Left cardiac atrium (tissue), 4 donors: ENCODE measurements at places on chromosomes 7 and 10. TPM values are rescaled to one million over a fixed set of nuclear protein-coding genes. Genes with fewer than 3 reads are reported as not detected.

DNA sequence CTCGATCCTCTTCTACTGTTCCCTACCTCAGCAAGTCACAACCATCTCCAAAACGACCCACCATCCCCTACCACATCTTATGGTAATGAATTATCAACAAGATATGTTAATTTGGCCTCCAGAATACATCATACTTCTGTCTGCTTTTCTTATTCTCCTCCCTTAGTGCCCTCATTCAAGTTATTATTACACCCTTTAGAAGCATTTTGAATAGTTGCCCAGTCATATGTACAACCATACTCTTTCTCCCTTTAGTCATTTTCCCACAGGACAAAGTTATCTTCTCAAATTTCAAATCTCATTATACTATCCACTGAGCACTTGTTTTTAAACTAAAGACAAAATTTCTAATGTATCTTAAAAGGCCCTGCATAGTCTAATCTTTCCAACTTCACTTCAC lies 71.0 kb downstream of the GNAT3 start:
- no peak for DNase-seq

Gene PON1
- total RNA-seq: not detected

GRCh38 chr10:7003831-7004395 lies 406.9 kb downstream of the SFMBT2 start:
- DNase-seq: no peak

DNA sequence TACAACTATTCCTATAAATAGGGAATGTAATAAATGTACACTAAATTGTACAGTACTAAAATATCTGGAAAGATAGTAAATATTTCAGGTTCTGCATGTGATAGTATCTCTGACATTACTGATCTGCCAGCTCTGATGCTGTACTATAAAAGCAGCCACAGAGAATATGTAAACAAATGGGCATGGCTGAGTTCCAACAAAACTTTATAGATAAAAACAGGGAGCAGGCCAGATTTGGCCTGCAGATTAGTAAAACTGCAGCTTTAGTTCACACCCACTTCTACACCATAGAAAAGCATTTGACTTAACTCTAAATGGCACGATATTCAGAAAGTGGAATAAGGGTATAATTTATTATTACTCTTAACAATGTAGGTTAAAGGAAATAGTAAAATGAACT lies 18.8 kb upstream of the TLL2 start:
- DNase-seq: no peak

GRCh38 chr10:6203331-6204062 lies 765 bp downstream of the PFKFB3 start:
- peak; percentile 71 for DNase-seq

DNA sequence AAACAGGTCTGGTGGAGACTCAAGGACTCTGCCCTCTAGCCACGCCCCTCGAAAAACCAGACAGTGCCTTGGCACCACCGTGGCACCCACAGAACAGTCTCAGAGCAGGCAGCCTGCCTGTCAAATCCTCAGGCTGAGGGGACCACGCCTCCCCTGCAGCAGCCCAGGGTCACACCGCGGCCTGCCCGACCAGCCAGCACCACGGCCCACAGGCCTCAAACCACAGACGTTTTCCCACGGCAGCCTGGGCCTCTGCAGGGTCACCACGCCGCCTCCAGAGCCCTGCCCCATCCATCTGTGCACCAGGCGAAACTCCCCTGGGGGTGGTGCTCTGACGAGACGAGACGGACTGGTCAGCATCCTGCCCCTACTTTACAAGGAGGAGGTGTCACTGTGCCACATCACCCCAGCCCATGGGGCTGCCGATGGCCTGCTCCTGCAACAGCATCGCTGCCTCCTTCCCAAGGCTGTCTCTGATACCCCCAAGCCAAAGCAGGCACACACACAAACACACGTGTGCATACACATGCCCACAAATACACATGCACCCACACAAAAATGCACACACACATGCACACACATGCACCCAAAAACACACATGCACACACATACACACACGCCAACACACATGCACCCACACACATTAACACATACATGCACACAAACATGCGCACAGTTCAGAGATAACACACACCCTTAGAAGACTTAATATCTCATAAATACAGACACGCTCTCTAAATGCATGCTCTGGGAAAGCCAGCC lies 24.6 kb downstream of the PAPOLB start:
- no peak for DNase-seq

DNA sequence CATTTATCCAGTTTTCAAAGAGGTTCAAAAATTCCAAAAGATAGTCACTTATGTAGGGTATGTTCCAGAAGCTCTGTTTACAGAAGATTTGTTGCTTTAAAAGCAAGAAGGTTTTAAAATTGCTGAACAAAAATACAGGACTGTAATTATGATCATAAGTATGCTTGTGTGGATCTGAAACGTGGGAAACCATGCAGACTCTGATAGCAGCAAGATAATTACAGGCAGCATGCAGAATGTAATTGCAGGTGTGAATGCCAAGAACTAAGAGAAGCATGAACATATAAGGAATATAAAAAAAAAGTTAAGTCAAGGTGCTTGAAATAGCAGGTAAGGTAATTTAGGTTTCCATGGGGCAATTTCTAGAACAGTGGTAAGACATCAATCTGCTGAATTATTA lies 405.7 kb downstream of the ARL4A start:
- DNase-seq: no peak
